Activated CD8-positive, alpha-beta memory T cell treated with anti-CD3 and anti-CD28 coated beads for 1 hour (primary cell): ENCODE measurements at places on chromosomes 1 and 21.

GRCh38 chr1:180181048-180181447, 26.4 kb downstream of the QSOX1 start:
- no peak for DNase-seq

GRCh38 chr1:205990226-205990625, 13.0 kb downstream of the RAB7B start:
- DNase-seq: no peak

DNA sequence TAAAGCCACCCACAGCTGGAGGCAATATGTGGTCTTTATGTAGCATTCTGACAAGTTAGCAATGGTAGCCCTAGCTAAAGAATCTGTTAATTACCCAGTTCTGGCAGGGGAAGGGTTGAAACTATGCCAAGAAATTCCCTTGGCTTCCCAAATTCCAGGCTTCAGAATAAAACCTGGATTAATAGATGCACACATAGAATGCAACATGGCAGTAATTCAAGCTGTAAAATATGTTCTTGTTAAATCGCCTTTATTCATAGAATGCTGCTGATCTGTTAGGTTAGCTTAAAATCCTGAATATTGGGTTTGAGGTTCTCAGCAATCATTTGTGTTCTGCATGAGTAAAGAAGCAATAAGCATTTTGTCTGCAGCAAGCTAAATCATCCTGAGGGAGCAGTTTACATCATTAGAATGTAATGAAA, 80.1 kb downstream of the ZNF326 start:
- no peak for DNase-seq

DNA sequence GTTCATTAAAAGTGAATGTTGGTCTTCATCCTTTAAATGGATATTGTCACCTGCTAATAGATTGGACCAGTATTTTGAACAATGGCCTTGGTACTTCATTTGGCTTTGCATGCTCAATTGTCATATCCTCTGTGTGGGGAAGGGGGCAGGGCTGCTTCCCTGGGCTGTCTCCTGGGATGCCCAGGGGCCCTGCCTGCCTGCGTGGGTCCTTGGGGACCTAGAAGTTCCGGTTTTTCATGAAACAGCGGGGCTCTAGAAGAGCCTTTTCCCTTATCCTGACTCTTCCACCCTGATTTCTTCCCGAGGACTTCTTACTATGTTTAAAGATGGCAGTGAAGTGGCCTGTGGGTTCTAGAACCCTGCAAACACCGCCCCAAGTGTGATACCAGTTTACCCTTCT, 97.5 kb downstream of the DISC1 start:
- no peak for DNase-seq

- DNase-seq: no peak
Observed at GRCh38 chr1:205262731-205263171, 35.0 kb downstream of the TMCC2 start.

DNA sequence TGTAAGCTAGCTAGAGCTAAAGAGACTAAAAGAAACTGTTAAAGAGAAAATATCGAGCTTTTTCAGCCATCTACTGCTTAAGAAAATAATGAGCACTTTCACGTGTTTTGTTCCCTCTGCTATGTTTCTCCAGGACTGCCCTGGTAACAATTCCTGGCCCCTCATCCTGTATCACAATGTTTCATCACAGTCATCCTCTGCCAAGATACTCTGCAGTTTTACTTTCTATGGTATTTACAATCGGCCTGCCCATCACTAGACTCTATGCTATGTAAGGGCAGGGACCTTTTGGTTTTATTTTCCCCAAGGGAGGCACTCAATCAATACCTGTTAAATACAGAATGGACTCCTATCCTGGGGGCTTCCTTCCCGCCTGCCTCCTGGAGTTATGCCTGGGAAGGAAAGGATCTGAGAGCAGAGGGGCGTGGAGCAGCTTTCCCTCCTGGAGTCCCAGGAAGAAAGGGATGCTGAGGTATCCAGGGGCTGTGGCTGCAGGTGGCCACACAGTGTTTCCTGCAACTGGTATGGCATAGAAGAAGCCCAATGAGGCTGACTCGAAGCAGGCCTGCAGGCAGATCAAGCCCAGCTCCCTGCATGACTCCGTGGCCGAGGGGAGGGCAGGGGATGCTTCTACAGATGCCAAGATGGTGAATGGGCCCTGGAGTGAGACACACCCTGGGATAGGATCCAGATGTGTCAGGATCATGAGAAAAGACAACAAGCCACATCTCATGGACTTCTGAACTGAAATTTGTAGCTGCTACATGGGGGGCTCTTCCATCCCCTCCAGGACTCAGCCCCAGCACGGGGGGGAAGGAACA, 52.9 kb downstream of the MATN1 start:
- DNase-seq: no peak

GRCh38 chr21:43868461-43868860, 3.4 kb downstream of the AGPAT3 start:
- DNase-seq: no peak

DNA sequence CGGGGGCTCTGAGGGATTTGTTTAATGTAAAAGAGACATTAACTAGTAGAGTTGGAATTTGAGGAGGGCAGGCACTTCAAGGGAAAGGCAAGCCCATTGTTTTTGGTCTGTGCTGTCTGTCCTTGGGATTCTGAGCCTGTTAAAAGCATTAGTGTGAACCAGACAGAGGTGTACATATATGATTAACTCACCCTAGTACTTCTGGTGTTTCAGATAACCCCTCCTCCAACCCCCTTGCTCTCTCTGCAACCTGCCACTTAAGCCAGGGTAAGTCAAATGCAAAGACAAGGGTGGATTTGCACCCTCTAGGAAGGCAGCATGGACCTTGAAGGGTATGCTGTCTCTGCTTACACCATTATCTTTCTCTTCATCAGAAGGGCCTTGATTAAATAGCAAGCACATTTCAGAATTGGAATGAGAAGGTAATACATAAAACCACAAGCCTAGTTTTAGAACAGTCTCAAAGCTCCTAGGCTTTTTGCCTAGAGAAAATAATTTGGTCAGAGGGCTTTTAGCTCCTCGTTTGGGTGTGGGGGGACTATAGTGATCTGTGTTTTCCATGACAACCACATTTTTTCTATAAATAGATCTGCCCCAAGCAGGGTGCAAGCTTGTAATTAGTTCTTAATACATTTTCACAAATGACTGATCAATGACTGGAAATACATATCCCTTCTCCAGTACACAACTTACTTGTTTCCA, 120.7 kb upstream of the SGIP1 start:
- DNase-seq: no peak

DNA sequence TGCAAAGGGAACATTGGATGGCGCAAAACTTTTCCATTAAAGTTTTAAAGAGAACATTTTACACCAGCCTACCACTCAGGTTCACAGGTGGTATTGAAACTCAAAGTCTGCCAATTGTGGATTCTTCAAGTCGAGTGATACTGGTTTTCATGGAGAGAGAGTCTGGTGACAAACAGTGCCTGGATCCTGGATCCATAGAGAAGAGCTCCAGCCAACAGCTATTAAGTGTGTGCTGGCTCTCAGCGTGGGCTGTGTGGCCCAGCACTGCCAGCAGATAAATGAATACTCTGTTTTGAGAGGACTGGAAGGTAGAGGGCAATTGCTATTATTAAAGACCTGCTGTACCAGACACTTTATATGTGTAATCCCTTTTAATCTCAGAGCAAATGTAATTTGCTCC, 118.9 kb upstream of the SYT6 start:
- DNase-seq: no peak

DNA sequence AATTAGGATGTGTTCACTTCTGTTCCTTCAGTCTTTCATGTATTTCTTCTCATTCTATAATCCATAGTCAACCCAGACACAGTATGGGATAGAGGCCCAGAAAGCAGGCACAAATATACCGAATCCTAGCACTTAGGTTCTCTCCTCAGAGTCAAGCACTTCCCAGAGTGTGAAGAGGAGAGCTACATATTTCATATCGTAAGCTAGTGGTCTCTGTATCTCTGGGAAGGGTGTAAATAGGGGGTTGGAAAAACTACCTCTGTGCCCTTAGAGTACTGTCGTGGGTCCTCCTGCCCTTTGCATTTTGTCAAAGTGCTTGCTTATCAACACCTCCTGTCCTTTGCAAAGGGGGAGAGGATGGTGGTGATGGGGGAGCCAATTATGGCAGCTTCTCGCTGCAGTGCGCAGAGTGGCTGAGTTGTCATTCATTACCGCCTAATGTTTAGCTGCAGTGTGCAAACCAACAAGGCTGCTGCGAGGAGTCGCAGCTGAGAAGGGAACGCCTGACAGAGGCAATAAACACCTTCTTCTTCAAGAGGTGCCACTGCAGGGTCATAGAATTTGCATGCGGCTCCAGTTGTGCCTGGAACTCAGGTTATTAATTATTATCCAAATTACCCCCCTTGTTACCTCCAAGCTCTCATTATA, 182.7 kb downstream of the NUF2 start:
- DNase-seq: no peak

- no peak for DNase-seq
Observed at GRCh38 chr21:33874161-33874560, 41.4 kb downstream of the ATP5PO start.

- DNase-seq: no peak
Observed at GRCh38 chr1:34400675-34401074, 224.0 kb downstream of the C1orf94 start.

GRCh38 chr21:44548922-44549321, 2.4 kb downstream of the KRTAP10-2 start:
- DNase-seq: no peak

DNA sequence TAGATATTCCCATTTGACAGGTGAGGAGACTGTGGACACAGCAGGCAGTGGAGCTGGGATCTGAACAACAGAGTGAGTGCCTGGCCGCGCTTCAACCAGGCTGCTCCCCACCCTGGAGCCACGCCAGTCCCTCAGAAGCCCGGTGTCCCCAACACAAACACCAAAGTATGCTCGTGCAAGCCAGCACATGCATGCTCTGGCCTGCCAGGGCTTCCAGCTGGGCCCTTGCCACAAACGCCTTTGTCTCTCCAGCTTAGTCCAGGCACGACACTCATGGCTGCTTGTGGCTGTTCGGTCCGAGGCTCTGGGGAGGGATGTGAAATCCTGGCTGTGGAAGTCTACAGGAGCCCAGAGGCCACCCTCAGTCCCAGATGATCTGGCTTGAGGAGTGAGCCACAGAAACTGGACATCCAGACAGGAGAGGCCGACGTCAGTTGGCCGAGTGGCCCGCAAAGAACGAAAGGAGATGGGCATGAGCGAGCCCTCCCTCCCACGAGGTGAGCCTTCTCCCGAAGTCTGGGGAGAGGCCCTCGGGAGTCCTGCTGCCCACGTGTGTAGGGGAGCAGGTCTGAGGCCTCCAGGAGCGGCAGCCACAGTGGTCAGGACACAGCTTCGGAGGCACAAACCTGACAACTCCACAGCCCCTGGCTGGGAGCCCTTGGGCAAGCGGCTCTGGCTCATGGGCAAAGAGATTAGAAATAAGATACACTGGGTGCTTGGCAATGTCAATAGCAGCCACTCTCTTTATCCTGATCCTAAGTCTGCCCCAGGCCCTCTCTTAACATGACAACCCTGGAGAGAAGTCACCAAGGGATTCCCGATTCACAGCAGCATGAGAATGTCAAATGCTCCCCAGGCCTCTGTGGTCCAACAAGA, 117.1 kb upstream of the IFFO2 start:
- DNase-seq: no peak

GRCh38 chr1:55061706-55062321, 22.5 kb downstream of the PCSK9 start:
- DNase-seq: no peak

- DNase-seq: no peak
Observed at GRCh38 chr1:162631546-162632191, 595 bp upstream of the DDR2 start.

DNA sequence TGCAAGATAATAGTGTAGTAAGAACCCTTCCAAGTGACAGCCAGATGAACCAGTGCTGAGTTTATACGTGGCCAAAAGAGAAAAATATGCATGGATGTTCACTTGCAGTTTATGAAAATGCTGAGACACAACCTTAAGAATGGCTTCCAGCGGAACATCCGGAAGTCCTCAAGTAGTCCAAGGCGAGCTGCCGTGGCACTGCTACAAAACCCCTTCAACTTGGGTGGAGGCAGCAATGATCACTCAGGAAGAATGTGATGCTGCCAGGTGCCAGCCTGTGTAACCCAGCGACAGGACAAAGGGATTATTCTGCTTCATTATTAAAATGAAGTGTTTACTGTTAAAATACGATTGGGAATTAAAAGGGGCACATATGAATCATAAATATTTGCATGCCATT, 179.6 kb downstream of the RUNX1 start:
- DNase-seq: no peak

GRCh38 chr1:24619376-24619775, 23.7 kb upstream of the SRRM1 start:
- DNase-seq: no peak

- DNase-seq: no peak
Observed at GRCh38 chr1:243558576-243558975, 291.5 kb downstream of the AKT3 start.
